ENCODE measurements at places on chromosomes 2 and 18.

DNA sequence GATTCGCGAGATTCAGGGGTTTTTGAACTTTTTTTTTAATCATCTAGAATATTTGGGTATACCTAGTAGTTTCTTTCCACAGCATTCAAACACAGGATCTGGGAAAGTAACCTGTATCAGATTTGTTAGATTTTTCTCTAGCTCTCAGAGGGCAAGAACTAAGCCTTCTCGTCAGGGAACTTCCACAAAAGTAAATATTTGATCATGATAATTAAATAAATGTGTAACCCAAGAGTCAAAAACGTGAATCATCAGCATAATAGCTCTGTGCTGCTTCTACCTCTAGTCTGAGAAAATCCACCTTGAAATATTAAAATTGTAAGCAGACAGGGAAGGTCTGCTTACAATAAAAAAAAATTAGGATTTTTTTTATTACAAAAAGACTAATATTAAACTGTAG, 225.7 kb upstream of the SPOPL start:
- DNase-seq, result no peak

- no peak for DNase-seq
Measured at GRCh38 chr2:127191331-127192219, 28.5 kb downstream of the CYP27C1 start.

- DNase-seq, result no peak
Measured at GRCh38 chr2:197846777-197847176, 42.4 kb downstream of the PLCL1 start.

- DNase-seq, result no peak
Measured at GRCh38 chr2:102417946-102418345, 5.0 kb upstream of the IL18RAP start.

- no peak for DNase-seq
Measured at GRCh38 chr2:221973502-221973901, 325.3 kb downstream of the PAX3 start.

DNA sequence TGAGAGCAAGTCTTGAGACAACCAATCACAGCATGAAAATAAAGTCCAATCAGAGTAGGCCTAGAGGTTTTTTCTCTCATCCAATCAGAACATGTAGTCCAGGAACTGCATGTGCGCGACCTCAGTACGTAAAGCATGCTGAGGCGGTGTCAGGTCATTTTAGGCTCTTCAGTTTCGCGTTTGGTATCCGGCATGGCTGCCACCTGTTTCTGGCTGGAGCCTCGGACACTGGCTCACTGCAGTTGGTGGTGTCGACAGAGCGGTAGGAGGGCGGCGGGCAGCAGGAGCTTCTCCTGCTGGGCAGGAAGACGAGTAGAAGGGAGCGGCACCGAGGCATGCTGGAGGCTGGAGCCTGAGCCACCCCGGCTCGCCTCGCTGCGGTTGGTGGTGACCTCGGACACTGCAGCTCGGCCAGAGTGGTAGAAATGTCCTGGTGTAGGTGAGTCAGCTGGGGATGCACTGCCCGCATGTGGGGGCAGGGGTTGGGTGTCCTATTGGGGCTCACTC, 15.8 kb downstream of the CCDC74A start:
- DNase-seq, result no peak

DNA sequence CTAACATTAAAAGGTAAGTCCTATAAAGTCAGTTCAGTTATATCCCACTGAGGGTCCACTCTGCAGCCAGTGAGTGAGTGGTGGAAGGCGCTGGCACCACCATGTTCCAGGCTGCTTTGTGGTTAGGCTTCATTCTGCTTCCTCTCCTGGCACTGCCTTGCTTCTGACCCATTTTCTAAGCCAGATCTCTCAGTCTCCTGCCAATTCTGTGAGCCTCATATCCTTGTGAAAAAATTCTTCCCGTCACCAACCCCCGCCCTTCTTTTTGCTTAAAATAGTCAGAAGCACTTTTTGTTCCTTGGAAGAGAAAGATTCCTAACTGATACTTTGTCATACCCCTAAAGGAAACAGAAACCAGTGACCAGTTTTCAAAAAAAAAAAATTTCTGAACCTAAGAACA, 139.8 kb upstream of the NCK2 start:
- no peak for DNase-seq

DNA sequence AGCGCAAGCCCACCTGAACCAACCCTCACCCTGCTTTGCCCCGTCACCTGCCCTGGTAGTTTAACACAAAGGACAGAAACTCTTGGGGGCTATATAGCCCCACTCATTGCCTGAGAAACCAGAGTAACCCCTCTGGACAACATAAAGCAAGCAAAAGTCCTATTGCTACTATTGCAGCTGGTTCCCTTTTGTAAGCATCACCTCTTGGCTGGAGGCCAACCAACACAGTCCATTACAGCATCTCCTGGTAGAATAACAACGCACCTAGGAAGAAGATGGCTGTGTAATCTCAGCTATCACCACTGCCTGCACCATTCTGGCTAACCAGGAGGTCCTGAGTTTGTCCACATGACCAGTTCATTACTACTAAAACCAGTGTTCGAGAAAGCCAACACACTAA, 36.4 kb downstream of the FLACC1 start:
- no peak for DNase-seq

GRCh38 chr2:16621316-16621715, 44.3 kb downstream of the CYRIA start:
- DNase-seq, result no peak

- DNase-seq, result no peak
Measured at GRCh38 chr2:156532989-156533388, 96.8 kb downstream of the GPD2 start.

GRCh38 chr2:226702376-226702775, 97.2 kb downstream of the IRS1 start:
- no peak for DNase-seq

GRCh38 chr2:216195565-216196029, 86.4 kb downstream of the XRCC5 start:
- DNase-seq, result no peak

DNA sequence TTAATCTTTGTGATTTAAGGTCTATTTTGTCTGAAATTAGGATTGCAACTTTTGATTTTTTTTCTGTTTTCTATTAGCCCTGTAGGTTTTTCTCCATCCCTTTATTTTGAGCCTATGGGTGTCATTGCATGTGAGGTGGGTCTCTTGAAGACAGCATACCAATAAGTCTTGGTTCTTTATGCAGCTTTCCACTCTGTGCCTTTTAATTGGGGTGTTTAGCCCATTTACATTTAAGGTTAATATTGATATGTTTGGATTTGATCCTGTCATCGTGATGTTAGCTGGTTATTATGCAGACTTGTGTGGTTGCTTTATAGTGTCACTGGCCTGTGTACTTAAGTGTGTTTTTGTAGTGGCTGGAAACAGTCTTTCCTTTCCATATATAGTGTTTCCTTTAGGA, 17.7 kb downstream of the EHBP1 start:
- no peak for DNase-seq

DNA sequence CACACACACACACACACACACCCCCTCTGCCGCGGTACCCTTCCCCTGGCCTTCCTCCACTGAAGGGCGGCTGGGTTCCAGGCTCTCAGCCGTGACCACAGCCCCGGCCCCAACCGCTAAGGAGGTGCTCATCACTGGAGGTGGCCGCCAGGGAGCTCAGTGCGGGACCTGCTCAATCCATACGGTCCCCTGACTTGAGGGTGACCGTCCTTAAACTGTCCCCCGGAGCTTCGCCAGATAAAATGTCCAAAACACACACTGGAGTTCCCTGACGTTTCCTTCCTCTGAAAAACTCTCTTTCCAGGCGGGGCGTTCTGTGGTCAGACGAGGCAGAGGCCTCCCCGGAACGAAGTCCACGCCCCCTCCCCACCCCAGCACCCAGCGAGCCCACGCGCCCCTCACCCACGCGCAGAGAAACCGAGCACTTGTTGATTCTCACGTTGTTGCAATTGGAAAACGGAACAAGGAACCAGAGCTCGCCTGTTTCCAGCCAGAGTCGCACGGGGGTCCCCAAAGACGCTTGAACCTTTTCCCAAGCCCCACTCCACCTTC, 1.4 kb downstream of the MBP start:
- no peak for DNase-seq

DNA sequence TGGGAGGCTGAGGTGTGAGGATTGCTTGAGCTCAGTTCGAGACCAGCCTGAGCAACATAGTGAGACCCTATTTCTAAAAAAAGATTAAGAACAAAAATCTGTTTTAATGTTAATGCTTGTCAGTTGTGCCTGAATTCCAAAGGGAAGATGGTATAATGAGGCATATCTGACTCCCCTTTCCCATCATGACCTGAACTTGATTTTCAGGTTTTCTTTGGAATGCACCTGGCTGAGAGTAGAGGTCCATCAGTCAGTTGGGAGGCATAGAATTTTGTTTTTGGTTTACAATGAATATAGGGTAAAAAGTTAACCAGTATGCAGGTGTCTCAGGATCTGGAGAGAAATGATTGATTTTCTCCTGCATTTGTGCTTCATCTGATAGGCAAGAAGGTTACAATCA, 20.4 kb downstream of the RPIA start:
- DNase-seq, result no peak

DNA sequence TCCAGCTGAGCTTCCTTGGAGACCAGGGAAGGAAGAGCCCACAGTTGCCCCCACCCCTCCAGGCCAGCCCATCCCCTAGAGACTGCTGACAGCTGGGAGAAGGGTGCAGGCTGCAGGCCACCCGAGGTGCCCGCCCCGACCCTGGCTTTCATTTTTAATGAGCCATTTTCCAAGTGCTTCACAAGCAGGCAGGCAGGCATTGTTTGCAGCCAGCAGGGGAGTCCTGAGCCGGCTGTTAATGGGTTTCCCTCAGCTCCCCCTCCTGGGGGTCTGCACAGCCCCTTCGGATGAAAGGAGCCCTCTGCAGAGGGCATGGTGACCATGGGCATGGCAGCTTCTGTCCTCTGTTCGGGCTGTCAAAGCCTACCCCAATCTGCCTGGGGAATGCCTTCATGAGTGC, 94.5 kb downstream of the ZBTB7C start:
- DNase-seq, result no peak

DNA sequence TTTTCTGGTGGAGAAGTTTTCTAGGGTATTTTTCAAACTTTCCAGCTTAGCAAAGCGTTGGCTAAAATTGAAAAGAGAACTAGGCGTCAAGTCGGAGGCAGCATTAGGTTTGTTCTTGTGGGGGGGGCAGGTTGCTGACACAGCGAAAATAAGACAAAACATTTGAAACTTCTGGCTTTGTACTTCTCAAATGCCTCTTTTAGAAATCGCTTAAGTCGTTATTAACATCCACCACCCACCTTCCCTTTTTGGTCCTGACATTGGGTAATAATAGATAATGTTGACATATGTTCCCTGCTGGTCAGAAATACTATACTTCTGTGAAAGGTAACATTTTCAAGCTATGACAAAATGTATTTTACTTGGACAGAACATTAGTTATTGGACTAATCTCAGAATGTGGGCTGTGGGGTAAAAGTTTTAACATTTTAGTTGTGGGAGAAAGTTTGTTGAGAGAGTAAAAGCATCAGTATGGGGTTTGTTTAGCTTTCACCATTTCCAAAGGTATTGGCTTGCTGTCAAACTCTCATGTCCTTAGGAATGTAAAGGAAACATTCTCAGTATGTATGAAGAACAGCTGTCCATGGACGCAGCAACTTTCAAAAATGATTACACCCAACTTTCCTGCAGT, 88.1 kb upstream of the ZEB2 start:
- DNase-seq, result no peak

GRCh38 chr2:56001947-56002346, 78.4 kb upstream of the EFEMP1 start:
- DNase-seq, result no peak

DNA sequence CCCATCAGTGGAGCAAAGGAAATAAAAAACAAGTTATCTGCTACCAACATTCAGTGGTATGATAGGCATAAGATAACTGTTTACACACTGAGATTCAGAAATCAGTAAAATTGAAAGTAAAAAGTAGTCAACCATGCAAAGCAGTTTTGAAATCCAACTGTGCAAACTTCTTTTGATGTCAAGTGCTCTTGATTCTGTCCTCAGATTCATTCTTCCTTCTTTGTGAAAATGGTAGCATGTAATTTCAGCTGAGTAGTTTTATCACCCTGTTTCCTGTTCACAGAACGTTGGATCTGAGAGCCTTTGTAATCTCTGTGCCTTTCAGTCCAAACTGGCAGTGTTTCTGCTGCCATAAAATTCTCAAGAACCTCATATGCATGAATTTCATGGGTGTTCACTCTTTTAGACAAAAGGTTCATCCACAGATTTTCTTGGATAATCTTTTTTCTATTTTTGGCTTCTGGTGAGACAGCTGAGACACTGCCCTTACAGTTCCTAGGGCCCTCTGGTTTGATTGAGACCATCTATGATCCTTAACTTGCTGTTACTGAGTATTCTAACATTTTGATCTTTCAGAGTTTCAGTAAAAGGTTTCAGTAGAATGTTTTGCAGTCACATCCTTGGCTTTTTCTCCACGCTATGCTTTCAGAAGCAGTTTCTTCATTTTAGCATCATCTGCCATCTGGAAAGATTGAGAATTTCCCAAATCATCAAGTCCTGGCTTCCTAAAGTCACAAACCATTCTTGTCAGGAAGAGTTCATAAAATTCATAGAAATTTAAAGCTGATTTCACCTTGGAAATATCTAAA, 272.3 kb upstream of the EPHA4 start:
- DNase-seq, result no peak

DNA sequence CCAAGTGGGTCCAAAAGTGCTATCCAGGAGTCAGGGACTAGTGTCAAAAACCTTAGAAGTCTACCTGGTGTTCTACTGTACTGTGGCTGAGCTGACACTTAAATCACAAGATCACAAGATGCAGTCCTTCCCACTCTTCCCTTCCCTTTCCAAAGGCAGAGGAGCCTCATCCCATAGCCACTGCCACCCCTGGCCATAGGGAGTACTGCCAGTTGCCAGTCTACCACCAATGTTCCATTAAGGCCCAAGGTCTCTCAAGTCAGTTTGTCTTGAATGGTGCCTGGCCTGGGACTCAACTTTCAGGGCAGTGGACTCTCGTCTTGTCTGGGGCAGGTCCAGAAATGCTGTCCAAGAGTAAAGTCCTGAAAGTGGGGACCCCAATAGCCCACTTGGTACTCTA, 585.6 kb downstream of the NUP35 start:
- DNase-seq, result no peak

- DNase-seq, result no peak
Measured at GRCh38 chr18:26418225-26418624, 130.1 kb downstream of the KCTD1 start.

Data from amygdala (tissue), 56 donors.